ENCODE measurements at places on chromosomes 2 and 18. TPM values are rescaled to one million over a fixed set of nuclear protein-coding genes. Genes with fewer than 3 reads are reported as not detected.

DNA sequence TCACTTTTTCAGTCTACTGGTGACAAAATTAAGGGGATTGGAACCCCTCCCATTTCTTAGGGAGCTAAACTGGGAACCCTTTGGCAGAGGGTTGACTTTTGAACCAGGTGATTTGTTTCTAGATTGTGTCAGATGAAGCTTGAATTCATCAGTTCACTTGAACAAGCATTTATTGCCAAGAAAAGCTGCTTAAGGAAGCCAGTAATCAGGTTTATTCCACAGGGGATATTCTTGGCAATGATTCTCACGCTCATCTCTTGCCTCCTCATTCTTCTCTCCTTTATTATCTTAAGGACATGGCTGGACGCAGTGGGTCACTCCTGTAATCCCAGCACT is 101.0 kb downstream of the ALPK2 start:
- no peak for DNase-seq
- no peak overlapping the region for H3K4me3 ChIP-seq
- H3K4me1 ChIP-seq = peaks cover 16% of the 10 kb centered on the region
- H3K27me3 ChIP-seq = peaks cover 6% of the 10 kb centered on the region

- no peaks in the 10 kb centered on the region for H3K4me1 ChIP-seq
- H3K27me3 ChIP-seq = peaks cover 10% of the 10 kb centered on the region
- no peak overlapping the region for H3K4me3 ChIP-seq
- H3K36me3 ChIP-seq = peaks cover 7% of the 10 kb centered on the region
- no peak for DNase-seq
Measured at GRCh38 chr2:126383800-126384199, 272.2 kb upstream of the GYPC start.

- H3K4me1 ChIP-seq = no peaks in the 10 kb centered on the region
- H3K4me3 ChIP-seq = no peak overlapping the region
- no peaks in the 10 kb centered on the region for H3K36me3 ChIP-seq
- no peaks in the 10 kb centered on the region for H3K27me3 ChIP-seq
- no peak for DNase-seq
Measured at GRCh38 chr18:53772293-53772692, 452.2 kb downstream of the MBD2 start.

GRCh38 chr2:230721712-230722111 is 9.1 kb downstream of the CAB39 start:
- peak overlapping the region; percentile 76 for H3K27ac ChIP-seq
- H3K4me1 ChIP-seq = peaks cover 87% of the 10 kb centered on the region
- peaks cover 39% of the 10 kb centered on the region for H3K36me3 ChIP-seq
- DNase-seq = peak; percentile 43
- no peaks in the 10 kb centered on the region for H3K27me3 ChIP-seq

- H3K36me3 ChIP-seq = no peaks in the 10 kb centered on the region
- no peak overlapping the region for H3K27ac ChIP-seq
- no peak overlapping the region for H3K4me3 ChIP-seq
- H3K27me3 ChIP-seq = no peaks in the 10 kb centered on the region
- H3K4me1 ChIP-seq = no peaks in the 10 kb centered on the region
Measured at GRCh38 chr18:78673516-78674321, 305.9 kb upstream of the SALL3 start.

DNA sequence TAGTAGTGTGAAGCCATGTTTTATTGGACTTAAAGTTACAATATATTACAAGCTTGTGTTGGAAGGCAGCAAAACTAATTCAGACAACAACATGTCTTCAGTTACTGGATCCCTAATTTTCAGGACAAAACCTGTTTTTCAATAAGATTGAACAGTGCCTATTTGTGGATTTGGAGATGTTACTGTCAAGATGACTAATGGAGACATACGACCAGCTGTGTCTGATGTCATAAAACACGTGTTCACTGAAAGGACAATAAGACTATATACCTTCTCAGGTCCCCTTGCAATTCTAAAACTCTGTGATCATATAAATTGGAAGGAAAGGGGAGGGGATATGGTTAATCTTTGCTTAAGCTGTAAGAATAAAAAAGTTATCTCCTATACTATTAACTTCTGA is 21.7 kb downstream of the METTL21A start:
- H3K4me3 ChIP-seq = no peak overlapping the region
- no peak for DNase-seq
- H3K27ac ChIP-seq = no peak overlapping the region
- no peaks in the 10 kb centered on the region for H3K27me3 ChIP-seq

- H3K27me3 ChIP-seq = no peaks in the 10 kb centered on the region
- no peak for DNase-seq
- peaks cover 8% of the 10 kb centered on the region for H3K36me3 ChIP-seq
- H3K4me3 ChIP-seq = no peak overlapping the region
Measured at GRCh38 chr2:44535376-44535775, 173.6 kb downstream of the CAMKMT start.

DNA sequence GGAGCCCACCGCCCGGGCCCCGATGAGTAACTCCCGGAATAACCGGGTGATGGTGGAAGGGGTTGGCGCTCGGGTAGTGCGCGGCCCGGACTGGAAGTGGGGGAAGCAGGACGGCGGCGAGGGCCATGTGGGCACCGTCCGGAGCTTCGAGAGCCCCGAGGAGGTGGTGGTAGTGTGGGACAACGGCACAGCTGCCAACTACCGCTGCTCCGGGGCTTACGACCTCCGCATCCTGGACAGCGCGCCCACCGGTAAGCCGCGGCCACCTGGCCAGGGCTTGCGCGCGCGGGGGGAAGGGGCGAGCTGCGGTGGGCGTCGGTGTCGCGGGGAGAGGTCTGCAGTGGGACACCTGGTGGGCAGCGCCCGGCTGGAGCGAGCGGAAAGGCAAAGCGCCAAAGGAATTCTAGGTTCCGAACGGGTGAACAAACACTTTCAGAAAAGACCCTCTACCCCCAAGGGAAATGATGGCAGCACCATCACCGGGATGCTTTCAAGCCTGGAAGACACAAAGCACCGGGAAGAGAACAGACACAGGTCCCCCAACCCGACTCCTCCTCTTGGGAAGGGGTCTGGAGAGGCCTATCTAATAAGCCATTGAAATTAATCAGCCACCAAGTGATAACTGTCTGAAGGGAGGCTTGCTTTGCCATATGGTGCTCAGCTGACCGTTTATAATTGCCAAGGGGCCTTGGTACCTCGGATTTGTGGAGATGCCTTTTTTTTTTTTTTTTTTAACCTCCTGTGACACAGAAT is 1.1 kb downstream of the MIB1 start:
- no peaks in the 10 kb centered on the region for H3K27me3 ChIP-seq
- peak overlapping the region; percentile 61 for H3K27ac ChIP-seq
- no peaks in the 10 kb centered on the region for H3K36me3 ChIP-seq
- DNase-seq = peak; percentile 31

- no peak for DNase-seq
- H3K27ac ChIP-seq = no peak overlapping the region
- H3K27me3 ChIP-seq = no peaks in the 10 kb centered on the region
- H3K4me3 ChIP-seq = no peak overlapping the region
Measured at GRCh38 chr18:40371673-40372072, 1583.4 kb upstream of the PIK3C3 start.

The NOL4 gene
- not detected for total RNA-seq

Data from activated naive CD4-positive, alpha-beta T cell treated with anti-CD3 and anti-CD28 coated beads for 36 hours (primary cell).